ENCODE measurements at places on chromosomes 6 and 20.

DNA sequence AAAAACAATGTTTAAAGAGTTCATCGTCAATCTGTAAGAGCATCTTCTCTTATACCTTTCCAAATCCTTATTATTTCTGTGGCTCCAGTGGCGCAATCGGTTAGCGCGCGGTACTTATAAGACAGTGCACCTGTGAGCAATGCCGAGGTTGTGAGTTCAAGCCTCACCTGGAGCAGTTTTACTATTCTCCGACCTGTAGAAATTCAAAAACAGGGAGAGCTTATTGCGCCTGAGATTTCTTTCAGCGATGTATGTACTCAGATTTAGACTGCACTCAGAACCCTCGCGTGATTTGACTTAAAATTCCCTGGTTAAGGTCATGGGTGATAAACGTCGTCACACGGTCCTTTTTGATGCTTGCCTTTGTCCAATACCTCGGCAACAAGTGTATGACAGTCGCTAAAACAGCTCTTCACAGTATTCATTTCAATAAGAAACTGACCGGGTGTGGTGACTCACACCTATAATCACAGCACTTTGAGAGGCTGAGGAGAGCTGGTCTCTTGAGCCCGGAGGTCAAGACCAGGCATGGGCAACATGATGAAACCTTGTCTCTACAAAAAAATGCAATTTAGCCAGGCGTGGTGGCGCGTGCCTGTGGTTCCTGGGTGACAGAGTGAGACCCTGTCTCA is 11.9 kb downstream of the GPX5 start:
- peak; percentile 60 for DNase-seq

GRCh38 chr6:7196019-7196402 is 88.2 kb downstream of the RREB1 start:
- DNase-seq, result no peak

DNA sequence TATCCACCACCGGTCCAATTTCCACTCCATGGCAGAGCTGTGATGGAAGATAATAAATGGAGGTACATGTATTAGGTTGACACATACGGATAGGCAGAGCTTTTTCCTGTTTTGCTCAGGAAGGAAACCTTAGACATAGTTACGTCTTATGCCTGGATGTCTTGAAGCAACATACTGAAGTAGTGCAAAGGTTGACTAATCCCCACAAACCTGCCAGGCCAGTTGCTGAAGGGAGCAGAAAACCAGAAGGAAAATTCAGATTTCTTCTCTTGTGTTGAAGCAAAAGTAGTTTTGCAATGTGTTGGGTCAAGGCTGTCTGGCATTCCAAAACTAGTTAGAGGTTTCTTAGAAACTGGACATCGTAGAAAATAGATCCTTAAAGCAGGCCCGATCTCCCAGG is 68.7 kb downstream of the PHACTR1 start:
- no peak for DNase-seq

DNA sequence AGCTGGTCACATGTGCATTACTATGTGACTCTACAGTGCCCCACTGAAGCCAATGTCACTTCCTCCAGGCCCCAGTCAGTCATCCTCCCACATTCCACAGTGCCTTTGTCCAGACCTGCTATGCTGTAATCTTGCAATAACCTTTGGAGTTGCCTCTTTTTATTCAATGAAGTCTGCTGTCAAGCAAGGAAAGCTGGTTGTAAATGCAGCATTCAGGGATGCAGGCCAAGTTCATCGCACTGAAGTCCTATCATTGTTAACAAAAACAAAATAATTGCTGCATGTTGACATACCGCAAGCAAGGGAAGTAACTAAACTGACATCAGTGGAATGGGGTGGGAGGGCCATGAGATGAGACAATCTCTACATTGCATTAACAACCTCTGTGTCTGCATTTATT is 131.2 kb upstream of the CDYL start:
- DNase-seq, result no peak

DNA sequence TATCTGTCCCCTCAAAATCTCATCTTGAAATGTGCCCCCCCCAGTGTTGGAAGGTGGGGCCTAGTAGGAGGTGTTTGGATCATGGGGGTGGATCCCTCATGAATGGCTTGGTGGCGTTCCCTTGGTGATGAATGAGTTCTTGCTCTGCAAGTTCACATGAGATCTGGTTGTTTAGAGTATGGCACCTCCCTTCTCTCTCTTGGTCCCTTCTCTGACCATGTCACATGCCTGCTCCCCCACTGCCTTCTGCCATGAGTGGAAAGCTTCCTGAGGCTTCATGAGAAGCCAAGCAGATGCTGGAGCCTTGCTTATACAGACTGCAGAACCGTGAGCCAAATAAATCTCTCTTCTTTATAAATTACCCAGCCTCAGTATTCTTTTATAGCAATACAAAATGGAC is 70.9 kb downstream of the MAN1A1 start:
- no peak for DNase-seq

DNA sequence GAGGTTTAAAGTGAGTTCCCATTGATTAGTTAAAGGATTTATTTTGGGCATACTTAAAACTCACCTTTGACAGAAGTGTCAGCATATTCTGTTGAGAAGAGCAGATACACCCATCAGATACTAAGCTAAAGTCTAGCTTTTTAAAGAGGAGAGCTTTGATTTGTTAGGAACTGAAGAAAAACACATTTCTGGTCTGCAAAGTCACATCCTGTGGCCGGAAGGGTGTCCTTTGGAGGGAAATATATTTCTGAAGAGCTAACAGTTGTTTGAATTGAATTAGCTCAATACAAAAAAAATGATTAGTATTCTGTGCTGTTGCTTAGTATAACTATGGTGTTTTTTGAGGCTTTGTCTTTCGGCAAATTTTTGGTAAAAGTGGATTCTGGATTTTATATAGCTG is 302.7 kb downstream of the RFPL4B start:
- DNase-seq, result no peak

DNA sequence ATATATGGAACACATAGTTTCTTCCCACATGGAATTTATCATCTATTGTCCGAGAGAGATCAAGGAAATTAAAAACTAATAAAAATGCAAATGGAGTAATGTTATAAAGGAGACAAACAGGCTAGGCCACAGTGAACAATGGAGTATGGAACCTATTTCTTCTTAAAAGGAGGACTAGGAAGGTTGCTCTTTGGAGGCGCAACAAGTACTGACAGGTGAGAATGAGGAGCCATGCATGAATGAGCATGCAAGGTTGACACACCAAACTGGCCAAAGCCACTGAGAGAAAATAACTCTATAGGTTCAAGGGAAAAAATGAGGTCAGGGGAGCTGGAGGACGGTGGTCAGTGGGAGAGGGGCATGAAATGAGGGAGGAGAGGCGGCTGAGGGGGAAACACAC is 40.9 kb downstream of the PSMB1 start:
- no peak for DNase-seq

DNA sequence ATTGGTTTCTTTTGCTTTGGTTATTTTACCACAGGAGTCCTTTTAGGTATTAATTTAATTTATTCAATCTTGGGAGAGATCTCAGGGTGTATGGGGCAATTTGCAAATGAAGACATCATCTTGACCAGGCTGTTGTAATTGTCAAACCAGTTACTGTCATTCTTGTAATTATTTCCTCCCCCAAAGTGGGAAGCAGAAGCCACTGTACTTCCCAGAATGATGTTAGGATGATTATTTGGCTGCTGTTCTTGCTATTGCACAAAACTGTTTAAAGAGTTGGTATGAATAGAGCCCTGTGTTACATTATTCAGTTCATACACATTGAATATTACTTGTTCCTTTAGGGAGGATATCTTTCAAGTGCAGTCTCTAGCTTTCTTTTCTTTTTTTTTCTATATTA is 1.7 kb downstream of the TAAR6 start:
- DNase-seq, result no peak

DNA sequence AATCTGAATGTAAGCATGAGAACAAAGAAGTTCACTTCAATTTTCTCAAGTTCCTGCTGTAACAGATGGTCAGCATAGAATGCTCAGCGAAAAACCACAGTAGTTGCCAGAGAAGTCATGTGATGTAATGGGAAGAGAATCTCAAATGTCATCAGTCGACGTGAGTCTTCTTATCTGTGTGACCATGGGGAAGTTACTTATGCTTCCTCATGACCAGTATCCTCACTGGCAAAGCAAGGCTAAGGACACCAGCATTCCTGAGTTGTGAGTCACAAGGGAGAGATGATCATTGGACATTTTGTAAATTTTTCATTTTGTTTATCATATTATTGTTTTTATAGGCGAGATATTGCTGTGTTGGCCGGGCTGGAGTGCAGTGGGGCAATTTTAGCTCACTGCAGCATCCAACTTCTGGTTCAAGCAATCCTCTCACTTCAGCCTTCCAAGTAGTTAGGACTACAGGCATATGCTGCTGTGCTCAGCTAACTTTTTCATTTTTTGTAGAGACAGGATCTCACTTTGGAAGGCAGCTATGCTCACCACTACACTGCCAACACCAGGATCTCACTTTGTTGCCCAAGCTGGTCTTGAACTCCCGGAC is 21.9 kb downstream of the SGK1 start:
- DNase-seq, result no peak

- DNase-seq, result no peak
These were observed 25.2 kb downstream of the ESR1 start for GRCh38 chr6:151832710-151833109.

DNA sequence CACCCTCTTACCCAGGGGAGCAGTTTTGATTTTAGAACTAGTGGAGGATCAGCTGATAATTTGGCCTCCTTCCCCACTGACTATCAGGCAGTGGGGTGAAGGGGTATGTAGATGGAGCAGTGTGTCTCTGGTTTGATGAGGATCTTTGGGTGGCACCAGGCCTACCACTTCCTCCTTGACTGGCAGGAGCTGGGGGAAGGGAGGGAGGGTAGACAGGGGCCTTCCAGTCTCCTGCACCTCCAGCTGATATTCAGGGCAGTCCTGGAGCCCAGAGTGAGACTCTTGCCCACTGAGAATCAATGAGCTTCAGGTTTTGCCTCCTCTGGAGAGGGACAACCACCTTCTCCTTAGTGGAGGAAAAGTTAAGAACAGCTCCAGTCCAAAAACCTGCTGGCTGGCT is 3.2 kb downstream of the DEF6 start:
- no peak for DNase-seq

GRCh38 chr6:118325220-118325860 is 222.8 kb upstream of the PLN start:
- no peak for DNase-seq

GRCh38 chr20:57221916-57222630 is 44.4 kb downstream of the BMP7 start:
- DNase-seq, result no peak

DNA sequence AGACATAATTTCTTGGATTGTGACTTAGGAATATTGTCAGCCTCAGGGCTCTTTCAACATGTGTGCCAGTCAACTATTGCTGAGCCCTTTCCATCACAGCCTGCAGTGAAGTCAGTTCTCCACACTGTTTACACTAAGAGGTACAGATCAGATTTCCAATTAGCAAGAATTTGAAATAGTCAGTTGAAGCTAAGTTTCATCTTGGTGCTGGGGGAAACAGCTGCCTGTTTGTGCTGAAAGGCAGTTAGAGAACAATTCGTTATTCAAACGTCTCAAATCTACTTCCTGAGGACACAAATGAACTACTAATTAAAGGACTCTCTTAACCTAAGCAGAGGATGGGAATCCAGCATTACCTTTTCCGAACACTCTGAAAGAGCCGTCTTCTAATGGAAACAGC is 25.9 kb downstream of the ADGRF1 start:
- DNase-seq, result peak; percentile 41

DNA sequence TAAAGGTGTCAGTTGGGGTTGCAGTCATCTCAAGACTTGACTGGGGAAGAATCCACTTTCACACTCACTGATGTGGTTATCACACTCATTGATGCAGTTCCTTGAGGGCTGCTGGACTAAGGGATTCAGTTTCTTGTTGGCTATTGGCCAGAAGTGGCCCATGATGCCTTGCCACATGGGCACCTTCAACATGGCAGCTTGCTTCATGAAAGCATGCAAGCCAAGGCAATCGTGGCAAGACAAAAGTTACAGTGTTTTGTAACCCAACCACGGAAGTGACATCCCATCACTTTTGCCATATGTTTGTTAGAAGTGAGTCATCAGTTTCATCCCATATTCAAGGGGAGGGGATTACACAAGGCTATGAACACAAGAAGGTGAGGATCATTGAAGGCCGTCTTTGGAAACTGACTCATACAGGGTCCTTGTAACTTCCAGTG is 3.8 kb upstream of the RANBP9 start:
- DNase-seq, result no peak

DNA sequence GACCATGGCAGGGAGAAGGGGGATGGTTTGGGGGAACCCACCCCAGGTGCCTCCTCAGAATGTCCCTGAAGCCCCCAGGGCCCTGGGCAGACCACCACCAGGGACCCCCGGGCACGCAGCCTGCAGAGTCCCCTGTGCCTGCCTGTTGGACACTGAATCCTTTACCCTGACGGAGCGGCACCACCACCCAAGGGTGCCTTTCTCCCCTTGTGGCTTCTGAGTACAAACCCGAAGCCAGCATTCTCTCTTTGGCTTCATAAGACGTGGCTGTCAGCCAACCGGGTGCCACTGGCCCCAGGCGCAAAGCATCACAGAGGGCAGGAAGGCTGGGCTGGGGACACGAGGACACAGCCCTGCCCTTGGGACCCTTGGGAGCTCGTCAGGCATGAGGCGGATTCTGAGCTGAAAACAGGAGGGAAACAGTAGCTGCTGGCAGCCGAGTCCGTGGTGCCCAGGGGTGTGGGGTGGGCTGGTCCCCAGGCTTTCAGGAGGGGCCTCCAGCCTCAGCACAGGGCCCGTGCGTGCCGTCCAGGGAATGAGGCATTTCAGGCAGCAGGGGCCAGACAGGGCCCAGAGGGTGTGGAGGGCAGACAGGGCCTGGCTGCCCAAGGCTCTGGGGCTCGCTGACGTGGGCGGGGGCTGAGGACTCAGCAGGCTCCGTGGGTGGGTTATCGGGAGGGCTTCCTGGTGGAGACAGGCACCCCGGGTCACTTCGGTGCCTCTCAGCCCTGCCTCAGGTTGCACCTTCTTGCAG is 3.5 kb downstream of the COL9A3 start:
- no peak for DNase-seq

GRCh38 chr20:58070664-58071196 is 157.7 kb downstream of the ANKRD60 start:
- DNase-seq, result no peak

DNA sequence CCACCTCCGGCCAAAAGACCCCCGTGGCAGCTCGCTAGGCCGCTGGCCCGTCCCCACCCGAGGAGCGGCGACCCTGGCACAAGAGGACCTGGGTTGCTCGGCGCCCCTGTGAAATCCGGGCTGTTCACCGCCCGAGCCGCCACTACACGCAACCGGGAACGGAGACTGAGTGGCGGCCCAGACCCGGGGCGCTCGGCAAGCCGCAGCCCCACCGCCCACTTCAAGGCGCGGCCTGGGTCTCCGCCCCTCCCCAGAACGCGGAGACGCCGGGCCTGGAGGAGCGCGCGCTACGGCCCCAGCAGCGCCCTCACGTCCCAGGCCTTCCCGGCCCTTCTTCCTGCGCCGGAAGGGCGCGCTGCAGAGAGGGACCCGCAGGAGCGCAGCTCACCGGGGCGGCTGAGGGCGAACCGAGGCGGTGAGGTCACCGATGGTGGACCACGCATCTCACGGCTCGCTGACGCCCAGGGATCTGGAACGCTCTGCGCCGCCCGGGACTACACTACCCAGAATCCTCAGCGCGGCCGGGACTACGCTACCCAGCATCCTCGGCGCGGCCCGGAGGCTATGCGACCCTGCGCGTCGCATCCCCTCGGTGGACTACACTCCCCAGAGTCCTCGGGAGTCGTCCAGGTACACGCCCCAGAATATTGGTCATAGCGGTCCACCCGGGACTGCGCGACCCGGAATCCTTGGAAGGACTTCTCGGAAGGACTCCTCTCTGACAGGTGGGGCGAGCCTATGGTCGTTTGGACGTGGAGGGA is at the start of gene ZNF337:
Gene ZNF337, minus strand, starts transcription at position 483 of the 761 bp plus-strand sequence. CDS start 10,436 bp downstream, outside the sequence.
- peak; percentile 94 for DNase-seq

GRCh38 chr20:63150911-63151531 is 64.9 kb downstream of the YTHDF1 start:
- DNase-seq, result no peak

- DNase-seq, result no peak
These were observed 53.6 kb downstream of the ENPP1 start for GRCh38 chr6:131861381-131861780.
